ENCODE measurements at places on chromosomes 12 and 14.

DNA sequence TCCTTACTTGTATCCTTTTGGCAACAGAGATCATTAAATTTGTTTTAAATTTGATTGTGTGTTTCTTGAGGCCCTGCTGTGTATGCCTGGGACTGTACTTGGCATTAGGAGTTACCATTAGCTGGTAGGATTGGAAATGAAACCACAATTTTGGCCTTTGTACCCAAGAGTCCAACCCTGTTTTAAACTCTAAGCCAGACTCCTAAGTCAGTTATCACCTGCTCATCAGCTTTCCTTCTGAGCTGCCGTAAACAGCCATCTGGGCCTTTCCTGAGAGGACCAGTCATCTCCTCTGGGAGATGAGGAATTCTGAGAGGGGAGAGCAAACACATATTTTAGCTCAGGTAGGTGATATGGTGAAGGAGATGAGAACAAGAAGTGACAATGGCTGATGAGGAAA is 74.3 kb upstream of the SRSF5 start:
- DNase-seq, result no peak

DNA sequence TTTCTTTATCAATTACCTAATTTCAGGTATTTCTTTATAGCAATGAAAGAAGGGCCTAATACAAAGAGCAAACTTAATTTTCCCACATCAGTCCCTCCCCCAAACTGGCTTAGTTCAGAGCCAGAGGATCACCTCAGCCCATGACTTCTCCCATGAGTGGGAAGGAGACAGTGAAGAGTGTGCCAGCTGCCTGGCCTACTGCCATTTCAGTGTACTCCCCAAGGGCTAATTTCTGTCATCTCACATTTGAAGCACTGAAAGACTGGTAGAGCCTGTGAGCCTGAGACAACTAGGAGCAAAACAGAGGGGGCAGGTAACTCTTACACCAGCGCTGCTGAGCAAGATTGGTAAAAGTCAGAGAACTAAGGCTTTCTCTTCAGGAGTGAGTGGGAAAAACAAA is 29.1 kb upstream of the ADAM20 start:
- DNase-seq, result no peak

DNA sequence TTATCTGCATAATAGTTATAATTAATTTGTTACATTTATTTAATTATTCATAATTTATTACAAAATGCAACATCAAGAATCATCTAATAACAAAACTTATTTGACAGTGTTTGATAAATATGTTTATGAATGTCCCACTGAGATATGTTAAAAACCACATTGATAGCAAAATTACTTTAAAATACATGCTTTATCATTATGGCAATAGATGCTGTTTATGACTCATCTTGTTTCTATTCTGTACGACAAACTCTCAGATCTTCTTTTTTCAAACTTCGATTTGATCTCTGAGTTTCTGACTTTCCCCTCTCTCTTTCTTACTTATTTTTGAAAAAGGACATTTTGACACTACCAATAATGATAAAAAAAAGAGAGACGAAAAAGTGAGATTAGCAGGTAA is 56.8 kb upstream of the LRRK2 start:
- DNase-seq, result no peak

- DNase-seq, result no peak
Observed at GRCh38 chr12:57940915-57941164, 527 bp upstream of the ATP23 start.

DNA sequence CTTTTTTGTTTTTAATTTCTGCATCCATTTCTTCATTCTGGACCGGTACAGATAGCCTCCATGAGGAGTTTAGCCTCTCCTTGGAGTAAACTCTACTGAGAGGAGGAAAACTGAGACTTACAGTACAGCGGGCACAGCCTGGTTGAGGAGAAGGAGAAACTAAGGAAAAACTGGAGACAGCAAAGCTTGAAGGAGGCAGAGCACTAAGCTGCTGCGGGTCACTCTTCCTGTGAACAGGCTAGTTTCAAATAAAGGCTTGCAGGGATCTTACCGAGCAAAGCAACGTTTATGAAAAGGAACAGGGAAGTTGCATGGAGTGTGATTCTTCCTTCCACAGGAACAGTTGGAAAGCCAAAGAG is 348 bp upstream of the SSTR1 start:
- DNase-seq, result no peak

- DNase-seq, result peak; percentile 72
Observed at GRCh38 chr12:450438-450837, 9.3 kb upstream of the B4GALNT3 start.

Data from Caco-2 (cell line).